ENCODE measurements at places on chromosomes 5 and 9. TPM values are rescaled to one million over a fixed set of nuclear protein-coding genes. Genes with fewer than 3 reads are reported as not detected.

SPINK7 gene
- total RNA-seq: not detected

NKD2 gene
- total RNA-seq: 0.09 TPM

PCDHGA10 gene
- total RNA-seq: 6.9 TPM

MCIDAS gene
- not detected for total RNA-seq

CARD9 gene
- total RNA-seq: 4.3 TPM

SNCAIP gene
- 1.8 TPM for total RNA-seq

ZNF354C gene
- total RNA-seq: 4.1 TPM

MYMK gene
- total RNA-seq: not detected

PDLIM4 gene
- 27.4 TPM for total RNA-seq

LTC4S gene
- total RNA-seq: 34.0 TPM

PCDHB5 gene
- 0.34 TPM for total RNA-seq

CACNA1B gene
- total RNA-seq: under 0.01 TPM

SMC2 gene
- 6.0 TPM for total RNA-seq

CTSV gene
- total RNA-seq: 0.82 TPM

NUDT2 gene
- 20.9 TPM for total RNA-seq

TLR4 gene
- total RNA-seq: 2.6 TPM

KLHL3 gene
- total RNA-seq: 5.1 TPM

TMC1 gene
- not detected for total RNA-seq

VCAN gene
- total RNA-seq: 206 TPM

ADAMTS6 gene
- 12.7 TPM for total RNA-seq

NAIP gene
- 1.2 TPM for total RNA-seq

SPATA6L gene
- 1.0 TPM for total RNA-seq

RC3H2 gene
- total RNA-seq: 18.9 TPM

KIF20A gene
- total RNA-seq: 1.3 TPM

ADAMTS13 gene
- 4.4 TPM for total RNA-seq

STK32A gene
- total RNA-seq: 0.47 TPM

KCNN2 gene
- not detected for total RNA-seq

KCNV2 gene
- not detected for total RNA-seq

CDH9 gene
- not detected for total RNA-seq

ZCCHC10 gene
- total RNA-seq: 12.5 TPM

HCN1 gene
- not detected for total RNA-seq

BAG1 gene
- total RNA-seq: 26.4 TPM

CREBRF gene
- total RNA-seq: 6.9 TPM

All from pericardium fibroblast (primary cell).